Stimulated activated CD8-positive, alpha-beta memory T cell treated with anti-CD3 and anti-CD28 coated beads, Interleukin-4, amount 100 ng/mL, for 4 hours (primary cell): ENCODE measurements at places on chromosomes 7 and 10.

GRCh38 chr10:78549140-78549935, 515.7 kb downstream of the RPS24 start:
- no peak for DNase-seq

GRCh38 chr10:17512341-17513001, 58.1 kb upstream of the ST8SIA6 start:
- DNase-seq = no peak

- DNase-seq = no peak
Measured at GRCh38 chr10:24915304-24915703, 37.1 kb downstream of the PRTFDC1 start.

- DNase-seq = no peak
Measured at GRCh38 chr7:44064791-44065430, 456 bp downstream of the PGAM2 start.

GRCh38 chr10:84846658-84847316, 518.4 kb downstream of the CCSER2 start:
- no peak for DNase-seq

- no peak for DNase-seq
Measured at GRCh38 chr7:80347173-80347572, 164.7 kb downstream of the GNAT3 start.

DNA sequence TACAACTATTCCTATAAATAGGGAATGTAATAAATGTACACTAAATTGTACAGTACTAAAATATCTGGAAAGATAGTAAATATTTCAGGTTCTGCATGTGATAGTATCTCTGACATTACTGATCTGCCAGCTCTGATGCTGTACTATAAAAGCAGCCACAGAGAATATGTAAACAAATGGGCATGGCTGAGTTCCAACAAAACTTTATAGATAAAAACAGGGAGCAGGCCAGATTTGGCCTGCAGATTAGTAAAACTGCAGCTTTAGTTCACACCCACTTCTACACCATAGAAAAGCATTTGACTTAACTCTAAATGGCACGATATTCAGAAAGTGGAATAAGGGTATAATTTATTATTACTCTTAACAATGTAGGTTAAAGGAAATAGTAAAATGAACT, 18.8 kb upstream of the TLL2 start:
- no peak for DNase-seq

DNA sequence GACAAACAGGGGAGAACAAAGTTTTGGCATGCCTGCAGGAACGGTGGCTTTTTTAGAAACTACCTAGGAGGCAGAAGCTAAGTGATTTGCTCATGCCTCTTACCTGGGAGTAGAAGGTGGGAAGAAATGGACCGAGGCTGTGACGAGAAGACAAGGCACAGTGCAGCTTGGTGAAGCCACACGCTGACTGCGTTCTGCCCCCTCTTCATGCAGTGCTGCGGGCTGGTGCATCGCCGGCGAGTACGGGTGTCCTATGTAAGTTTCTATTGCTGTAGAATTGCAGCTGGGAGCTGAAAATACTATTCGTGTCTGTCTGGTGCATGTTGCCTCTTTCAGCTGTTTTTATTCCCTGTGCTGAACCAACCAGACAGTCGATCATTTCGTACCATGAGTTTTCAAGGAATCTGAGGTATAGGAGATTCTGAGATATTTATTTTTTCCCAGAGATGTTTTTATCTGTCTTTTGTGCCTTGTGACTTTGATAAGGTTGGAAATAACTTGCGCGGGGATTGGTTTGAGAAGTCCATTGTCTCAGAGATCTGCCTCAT, 120.9 kb downstream of the CACNB2 start:
- no peak for DNase-seq

GRCh38 chr10:7804216-7804615, 14.1 kb upstream of the TAF3 start:
- DNase-seq = no peak
